PC-3 (cell line): ENCODE measurements at places on chromosomes 3 and 15. TPM values are rescaled to one million over a fixed set of nuclear protein-coding genes. Genes with fewer than 3 reads are reported as not detected.

DNA sequence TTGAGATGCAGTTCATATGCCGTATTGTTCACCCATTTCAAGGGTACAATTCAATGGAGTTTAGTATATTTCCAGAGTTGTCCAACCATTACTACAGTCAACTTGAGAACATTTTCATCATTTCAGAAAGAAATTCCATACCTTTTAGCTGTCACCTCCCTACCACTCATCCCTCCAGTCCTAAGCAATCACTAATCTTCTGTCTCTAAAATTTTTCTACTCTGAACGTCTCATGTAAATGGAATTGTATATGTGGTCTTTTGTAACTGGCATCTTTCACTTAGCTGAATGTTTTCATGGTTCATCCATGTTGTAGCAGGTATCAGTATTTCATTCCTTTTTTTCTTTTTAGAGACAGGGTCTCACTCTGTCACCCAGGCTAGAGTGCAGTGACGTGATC lies 51.1 kb downstream of the CMTM7 start:
- DNase-seq, result peak; percentile 22

- DNase-seq, result no peak
These were observed 38.1 kb downstream of the HOMER2 start for GRCh38 chr15:82914396-82914795.

GRCh38 chr3:141955175-141955574 lies 78.7 kb downstream of the ATP1B3 start:
- no peak for DNase-seq

DNA sequence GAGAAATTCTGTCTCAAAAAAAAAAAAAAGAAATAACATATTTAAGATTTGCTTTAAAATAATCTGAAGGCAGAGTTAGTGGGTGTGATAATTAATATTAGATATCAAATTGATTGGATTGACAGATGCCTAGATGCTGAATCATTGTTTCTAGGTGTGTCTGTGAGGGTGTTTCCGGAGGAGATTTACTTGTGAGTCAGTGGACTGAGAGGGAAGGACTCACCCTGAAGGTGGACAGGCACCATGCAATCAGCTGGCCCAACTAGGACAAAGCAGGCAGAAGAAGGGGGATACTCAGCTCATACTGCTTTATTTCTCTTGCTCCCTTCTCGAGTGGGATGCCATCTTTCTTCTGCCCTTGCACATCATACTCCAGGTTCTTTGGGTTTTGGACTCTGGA lies 16.7 kb upstream of the RPL24 start:
- peak; percentile 82 for DNase-seq

GRCh38 chr3:30333143-30333542 lies 273.3 kb upstream of the TGFBR2 start:
- DNase-seq, result no peak

DNA sequence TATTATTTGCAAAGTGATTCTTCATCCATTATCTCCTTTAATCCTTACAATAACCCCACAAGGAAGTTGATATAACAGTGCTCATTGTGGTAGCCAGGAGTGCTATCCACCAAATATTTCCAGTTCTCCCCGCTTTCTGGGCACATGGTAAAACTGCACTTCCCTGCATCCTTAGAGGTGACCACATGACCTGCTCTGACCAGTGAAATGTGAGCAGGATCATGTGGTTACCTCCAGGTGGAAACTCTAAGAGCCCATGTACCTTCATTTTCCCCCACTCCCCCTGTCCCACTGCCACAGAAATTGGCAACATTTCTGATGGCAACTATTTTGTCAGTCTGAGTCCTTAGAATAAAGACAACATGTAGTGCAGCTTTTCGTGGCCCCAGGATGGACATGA lies 89.7 kb downstream of the MRPL46 start:
- no peak for DNase-seq

GRCh38 chr3:9690451-9691450 lies 12.9 kb upstream of the CPNE9 start:
- DNase-seq, result no peak

DNA sequence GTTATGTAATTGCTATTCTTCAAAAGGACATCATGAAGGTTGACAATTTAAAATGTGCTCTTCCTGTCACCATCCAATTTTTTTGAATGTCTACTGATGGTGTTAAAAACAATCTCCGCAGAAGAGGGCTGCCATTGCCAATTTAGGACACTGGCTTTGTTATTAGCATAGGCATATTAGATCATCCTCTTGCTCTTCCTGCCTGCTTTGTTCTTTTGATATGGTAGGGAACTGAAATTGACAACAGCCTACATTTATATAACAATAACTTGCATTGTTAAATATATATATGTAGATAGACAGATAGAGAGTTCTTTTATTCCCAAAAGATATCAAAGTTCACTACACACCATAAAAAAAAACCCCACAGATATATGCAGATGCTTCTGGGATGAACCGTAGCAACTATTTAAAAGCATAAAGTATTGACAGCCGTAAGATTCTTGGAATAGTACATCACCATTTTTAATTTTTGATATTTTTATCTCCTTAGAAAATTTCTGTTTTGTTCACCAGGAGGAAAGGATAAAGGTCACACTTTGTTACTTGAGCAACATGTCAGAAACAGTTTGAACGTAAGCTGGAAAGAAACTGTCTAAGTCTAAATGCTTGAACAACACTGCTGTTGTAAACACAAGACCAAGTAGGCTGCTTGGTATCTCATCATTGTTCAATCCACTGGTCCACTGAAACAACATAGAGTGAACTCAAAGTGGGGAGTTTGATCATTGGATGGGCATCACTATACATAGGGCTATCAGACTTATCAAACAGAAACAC lies 66.5 kb downstream of the MDFIC2 start:
- no peak for DNase-seq

DNA sequence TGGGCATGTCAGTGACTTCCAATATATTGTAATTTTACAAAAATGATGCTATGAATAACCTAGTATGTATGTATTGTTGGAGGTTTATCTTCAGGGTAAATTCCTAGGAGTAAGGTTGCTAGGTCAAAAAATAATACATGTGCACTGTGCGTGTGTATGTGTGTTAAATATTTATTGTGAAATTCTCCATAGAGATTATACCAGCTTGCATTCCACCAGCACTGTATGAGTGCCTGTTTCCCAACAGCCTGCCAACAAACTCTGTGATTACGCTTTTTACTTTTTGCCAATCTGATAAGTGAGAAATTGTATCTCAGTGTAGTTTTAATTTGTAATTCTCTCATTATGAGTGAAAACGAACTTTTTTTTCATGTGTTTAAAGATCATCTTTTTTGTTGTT lies 12.6 kb upstream of the IGF2BP2 start:
- no peak for DNase-seq

- peak; percentile 27 for DNase-seq
These were observed 25.6 kb downstream of the SEC22C start for GRCh38 chr3:42556089-42556632.

DNA sequence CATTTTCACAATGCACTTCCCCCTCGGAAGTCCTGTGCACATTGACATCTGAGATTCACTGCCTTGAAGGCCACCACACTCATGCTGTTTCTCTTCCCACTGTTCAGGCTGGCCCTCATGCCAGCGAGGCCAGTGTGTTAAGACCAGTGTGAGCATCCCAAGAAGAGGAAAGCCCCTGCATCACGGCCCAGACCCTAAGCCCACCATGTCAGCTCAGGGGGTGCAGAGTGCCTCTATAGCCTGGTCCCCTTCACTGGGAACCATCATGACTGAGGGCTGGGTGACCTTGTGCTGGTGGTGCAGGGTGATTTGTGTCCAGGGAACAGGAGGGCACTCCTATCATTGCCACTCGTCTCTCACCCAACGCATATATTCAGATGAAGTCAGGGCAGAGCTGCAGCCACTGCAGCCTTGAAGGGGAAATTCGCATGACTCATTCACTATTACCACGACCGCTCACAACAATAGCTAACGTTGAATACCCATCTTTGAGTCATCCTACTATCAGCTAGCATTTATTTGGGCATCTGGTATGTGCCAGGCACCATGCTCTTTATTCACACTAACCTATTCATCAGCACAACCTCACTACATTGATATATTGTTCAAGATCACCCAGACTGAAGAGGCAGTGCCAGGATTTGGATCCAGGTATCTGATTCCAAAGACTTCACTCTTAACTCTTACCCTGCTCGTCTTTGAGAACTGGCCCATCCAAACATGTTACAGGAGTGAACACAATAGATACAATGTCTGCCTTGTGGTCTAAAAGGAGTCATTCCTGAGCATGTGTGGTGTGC lies 58.8 kb upstream of the SLC6A11 start:
- peak; percentile 91 for DNase-seq

DNA sequence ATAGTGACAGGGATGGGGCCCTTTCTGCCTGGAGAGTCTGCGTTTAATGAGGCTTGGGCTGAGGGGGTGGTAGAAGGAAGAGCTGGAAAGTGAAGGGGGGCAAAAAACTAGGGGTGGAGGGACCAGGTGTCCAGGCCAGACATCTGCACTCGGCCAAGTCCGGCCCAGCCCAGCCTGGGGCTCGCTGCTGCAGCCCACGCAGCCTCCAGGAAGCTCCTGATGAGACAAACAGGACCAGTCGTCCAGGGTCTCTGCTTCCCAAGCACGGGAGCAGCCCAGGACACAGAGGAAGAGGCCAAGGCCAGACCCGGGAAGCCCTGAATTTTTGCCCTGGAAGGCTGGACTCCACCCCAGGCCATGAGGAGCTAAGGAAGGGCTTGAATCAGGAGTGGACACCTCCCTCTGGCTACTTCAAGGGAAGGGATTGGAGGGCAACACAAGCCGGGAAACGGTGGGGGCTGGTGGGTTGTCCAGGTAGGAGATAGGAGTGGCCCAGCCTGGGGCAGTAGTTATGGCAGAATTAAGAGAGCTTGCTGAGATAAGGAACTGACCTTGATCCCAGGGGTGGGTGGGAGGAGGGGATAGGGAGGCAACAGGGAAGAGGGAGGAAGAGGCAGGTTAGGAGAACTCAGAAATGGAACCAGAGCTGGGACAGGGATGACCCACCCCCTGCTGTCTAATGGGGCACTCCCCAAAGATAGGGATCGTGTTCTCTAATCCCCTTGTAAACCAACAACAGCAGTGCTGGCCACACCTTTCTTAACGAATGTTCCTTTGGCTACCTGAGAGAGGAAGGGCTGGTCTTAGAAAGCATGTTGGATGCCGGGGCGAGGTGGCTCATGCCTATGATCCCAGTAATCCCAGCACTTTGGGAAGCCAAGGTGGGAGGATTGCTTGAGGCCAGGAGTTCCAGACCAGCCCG lies 89.5 kb downstream of the ANP32A start:
- DNase-seq, result no peak

GRCh38 chr3:71413572-71413971 lies 170.0 kb downstream of the FOXP1 start:
- no peak for DNase-seq

- DNase-seq, result no peak
These were observed 11.4 kb upstream of the PEX5L start for GRCh38 chr3:180048103-180048502.

- peak; percentile 88 for DNase-seq
These were observed 34.6 kb downstream of the CRABP1 start for GRCh38 chr15:78374436-78375393.

DNA sequence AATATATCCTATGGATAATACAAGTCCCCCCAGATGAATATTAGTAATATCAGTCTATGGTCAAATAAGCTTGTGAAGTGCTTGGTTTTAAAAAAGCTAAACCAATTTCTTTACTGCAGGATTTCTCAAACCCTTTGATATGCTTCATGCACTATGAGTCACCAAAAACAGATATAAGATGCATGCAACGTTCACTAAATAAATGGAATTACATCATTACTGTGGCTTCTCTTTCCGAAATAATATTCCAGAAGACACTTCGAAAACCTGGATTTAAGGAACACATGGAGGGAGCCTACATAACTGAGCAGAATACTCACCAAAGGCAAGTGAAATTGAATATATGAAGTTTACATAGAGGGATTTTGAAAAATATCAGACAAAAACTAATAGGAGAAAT lies 126.3 kb upstream of the ABI3BP start:
- peak; percentile 61 for DNase-seq

DNA sequence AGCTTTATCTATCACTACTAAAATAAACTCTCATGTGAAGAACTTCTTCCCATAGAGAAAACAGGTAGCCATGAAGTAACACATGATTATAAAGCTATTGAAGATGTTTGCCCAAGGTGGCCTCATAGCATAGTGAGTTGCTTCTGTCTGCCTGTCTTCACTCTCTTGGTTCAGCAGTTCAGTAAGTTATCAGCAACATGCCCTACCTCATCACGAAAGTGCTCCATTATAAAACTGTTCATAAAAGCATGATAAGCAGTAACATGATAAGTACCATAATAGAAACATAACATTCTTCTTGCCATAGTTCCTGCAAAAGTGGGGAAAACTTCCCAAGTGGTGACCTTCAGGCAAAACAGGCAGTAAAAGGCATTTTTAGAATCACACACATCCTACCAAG lies 45.6 kb downstream of the MRPL3 start:
- no peak for DNase-seq

- peak; percentile 52 for DNase-seq
These were observed 35.3 kb downstream of the FSIP1 start for GRCh38 chr15:39747326-39747725.

DNA sequence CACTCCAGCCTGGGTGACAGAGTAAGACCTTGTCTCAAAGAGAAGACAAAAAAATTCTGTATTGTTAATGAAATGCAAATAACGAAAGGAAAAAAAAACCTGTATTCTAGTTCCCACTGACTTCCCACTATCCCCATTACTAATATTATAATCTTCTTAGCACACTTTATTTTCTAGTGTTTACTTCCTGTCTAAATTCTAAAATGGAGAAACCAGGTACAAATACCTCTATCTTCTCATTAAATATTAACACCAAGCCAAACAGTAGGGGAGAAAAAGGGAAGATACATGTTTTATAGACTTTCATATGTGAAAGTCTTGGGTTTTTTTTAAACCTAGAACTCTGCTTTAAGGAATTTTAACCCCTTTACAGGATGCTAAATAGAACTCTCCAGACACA lies 55.3 kb upstream of the PLXND1 start:
- DNase-seq, result no peak

- no peak for DNase-seq
These were observed 20.9 kb upstream of the TRH start for GRCh38 chr3:129953621-129954020.

DNA sequence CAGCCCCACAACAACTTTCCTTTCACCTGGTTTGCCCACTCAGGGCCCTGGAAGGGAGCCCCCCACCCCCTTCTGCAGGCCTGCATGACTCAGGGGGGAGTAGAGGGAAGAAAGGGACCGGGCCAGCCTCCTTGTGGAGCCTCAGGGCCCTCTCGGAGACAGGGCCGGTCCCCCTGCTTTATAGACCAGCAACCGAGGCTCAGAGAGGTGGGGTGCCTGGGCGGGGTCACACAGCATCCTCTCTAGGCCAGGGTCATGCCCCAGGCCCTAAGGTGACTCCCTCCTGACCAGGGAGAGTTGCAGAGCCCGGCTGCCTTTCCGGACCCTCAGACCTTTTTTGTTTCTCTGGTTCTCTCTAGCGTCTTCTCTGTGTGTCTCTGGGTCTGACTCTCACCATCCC lies 211.3 kb downstream of the TBC1D2B start:
- DNase-seq, result no peak

The ST3GAL6 gene
- total RNA-seq, result 7.3 and 11.5 TPM in 2 replicates

The KCNMB3 gene
- 1.2 and 2.3 TPM in 2 replicates for total RNA-seq

The NECTIN3 gene
- total RNA-seq, result 12.8 and 15.8 TPM in 2 replicates

The TRH gene
- total RNA-seq, result not detected in 2 replicates

The ERICH6 gene
- total RNA-seq, result not detected in 2 replicates

The RASL12 gene
- total RNA-seq, result not detected in 2 replicates

The CELSR3 gene
- total RNA-seq, result 0.92 and 1.1 TPM in 2 replicates

The REC114 gene
- total RNA-seq, result not detected in 2 replicates

The TMEM212 gene
- total RNA-seq, result not detected in 2 replicates

The PLXNB1 gene
- 31.8 and 35.4 TPM in 2 replicates for total RNA-seq

The PLCB2 gene
- total RNA-seq, result 1.3 and 3.2 TPM in 2 replicates
